ENCODE measurements at places on chromosomes 12 and 14. TPM values are rescaled to one million over a fixed set of nuclear protein-coding genes. Genes with fewer than 3 reads are reported as not detected.

Gene HCAR2
- total RNA-seq, result 0.09 TPM

- DNase-seq, result no peak
These were observed 32.6 kb upstream of the PNMA1 start for GRCh38 chr14:73746520-73747378.

GRCh38 chr14:77882636-77883035, 82.7 kb downstream of the ADCK1 start:
- DNase-seq, result no peak

GRCh38 chr14:54743382-54743781, 159.2 kb downstream of the GCH1 start:
- DNase-seq, result no peak

Gene SLC5A8
- total RNA-seq, result not detected

GRCh38 chr12:94889445-94890210, 113.9 kb downstream of the NDUFA12 start:
- no peak for DNase-seq

Gene OTOGL
- total RNA-seq, result not detected

All from HepG2 (cell line).